ENCODE measurements at places on chromosomes 12 and 14. TPM values are rescaled to one million over a fixed set of nuclear protein-coding genes. Genes with fewer than 3 reads are reported as not detected.
A peak's percentile ranks its signal among the peaks of the same experiment; 100 is the strongest.

- DNase-seq: peak; percentile 77
Observed at GRCh38 chr14:104680056-104680805, 9.2 kb upstream of the INF2 start.

DNA sequence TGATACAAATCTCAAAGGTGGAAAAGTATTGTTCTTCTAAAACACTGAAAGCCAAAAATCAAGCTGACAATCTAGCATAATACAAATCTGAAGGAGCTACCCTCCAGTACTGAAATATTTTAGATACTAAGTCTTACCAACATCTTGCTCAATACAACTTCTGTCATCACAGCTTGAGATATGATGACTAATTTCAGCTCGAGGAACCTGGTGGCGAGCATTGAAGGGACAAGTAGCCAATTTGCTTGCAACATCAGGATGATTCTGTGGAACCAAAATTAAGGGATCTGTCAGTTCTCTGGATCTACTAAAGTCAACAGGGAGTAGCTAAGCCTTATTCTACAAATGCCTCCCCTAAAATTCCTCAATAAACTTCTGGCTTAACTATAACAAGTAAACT is 10.4 kb downstream of the GTSF1 start:
- peak; percentile 16 for DNase-seq

NXPH4 gene
- total RNA-seq: 22.3 TPM

LRCOL1 gene
- total RNA-seq: not detected

Data from astrocyte (in vitro differentiated cells and primary cell).